ENCODE measurements at places on chromosomes 1 and 21.

- no peak for DNase-seq
These were observed 696 bp downstream of the LSS start for GRCh38 chr21:46227811-46228344.

DNA sequence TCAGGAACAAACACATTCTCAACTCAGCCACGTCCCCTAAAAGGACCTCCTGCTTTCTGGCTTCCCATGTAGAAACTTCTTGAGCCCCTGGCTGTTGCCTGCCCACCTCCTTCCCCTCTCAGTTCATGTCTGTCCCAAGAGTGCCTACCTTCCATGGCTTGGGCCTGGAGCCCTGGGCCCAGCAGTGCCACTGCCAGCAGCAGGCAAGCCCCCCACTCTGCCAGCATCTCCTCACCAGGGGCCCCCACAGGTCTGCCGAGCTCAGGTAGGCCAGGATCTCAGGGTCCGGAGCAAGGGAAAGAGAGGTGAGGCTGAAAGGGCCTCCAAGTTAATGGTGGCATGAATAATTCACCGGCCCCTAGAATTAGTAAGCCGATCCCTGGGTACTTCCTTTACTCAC, at the start of gene CDCP2:
Gene CDCP2, minus strand, starts transcription at position 305 of the 400 bp plus-strand sequence. Its CDS starts 78 bp downstream, at position 227.
- no peak for DNase-seq

DNA sequence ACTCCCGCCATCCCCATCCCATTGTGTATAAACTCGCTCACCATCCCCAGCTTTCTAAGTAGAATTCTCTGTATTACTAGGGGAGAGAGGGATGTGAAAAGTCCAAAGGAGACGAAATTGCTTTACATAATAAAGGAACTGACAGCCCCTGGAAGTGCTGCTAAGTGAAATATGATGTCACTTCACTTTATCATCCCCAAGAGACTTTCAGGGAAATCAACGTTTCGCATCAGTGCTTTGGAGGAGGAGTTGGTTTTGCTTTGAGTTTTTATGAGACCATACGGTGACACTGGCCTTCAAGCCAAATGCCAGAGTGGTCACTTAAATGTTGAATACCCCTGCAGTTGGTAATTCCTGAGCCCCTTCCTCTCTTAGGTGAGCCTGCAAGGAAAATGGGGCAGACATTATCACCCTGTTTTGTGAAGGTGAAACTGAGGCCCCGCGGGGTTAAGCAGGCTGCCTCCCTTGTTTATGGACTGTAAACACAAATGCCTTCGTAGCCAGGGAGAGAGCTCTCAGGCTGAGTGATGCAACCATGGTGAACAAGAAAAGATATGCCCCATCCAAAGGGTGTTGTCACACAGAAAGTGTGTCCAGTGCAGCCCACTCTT, 58.4 kb upstream of the KAZN start:
- peak; percentile 95 for DNase-seq

DNA sequence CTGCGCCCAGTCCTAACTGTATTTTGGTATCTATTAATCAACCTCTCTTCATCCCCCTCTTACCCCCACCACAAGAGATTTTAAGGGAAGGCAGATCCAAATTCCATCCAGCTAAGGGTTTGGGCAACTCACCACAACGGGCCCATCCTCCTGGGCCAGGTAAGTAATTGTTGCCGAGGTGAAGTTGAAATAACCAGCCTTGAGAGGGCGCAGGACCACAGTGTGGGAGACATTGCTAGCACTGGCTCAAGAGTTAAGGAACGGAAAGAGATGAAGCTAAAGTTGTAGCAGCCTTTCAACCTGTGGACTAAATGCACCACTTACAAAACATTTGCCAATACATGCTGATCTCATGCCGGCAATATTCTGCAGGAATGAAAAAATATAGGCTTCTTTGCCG, 5.9 kb downstream of the SSR2 start:
- DNase-seq: no peak

- DNase-seq: no peak
These were observed 579.6 kb upstream of the ZRANB2 start for GRCh38 chr1:71660411-71660810.

DNA sequence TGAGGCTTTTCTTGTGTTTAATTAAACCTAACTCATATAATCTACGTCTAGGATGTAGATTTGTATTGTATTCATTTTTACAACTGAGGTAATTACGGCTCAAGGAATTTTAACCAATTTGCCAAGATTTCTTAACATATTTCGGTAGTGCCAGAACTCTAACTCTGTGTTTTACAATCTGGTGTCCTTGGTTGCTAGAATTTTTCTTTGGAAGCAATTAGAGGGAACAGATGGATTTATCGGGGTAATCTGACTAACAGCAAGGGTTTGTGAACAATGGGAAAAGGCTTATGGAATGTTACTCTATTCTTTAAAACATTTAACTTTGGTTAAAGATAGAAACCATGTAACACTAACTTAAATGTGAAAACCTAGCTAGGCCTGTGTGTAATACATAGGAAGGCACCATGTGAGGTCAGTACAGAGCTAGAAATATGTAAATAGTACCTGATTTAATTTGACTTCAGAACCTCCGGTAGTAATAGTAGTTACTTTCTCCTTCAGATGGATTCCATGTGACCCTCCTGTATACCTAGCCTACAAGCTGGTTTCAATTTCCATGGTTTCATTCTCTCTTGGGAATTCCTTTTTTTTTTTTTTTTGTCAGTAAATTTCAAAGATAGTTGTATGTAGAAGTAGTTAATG, 1.2 kb downstream of the MTF2 start:
- peak; percentile 74 for DNase-seq

DNA sequence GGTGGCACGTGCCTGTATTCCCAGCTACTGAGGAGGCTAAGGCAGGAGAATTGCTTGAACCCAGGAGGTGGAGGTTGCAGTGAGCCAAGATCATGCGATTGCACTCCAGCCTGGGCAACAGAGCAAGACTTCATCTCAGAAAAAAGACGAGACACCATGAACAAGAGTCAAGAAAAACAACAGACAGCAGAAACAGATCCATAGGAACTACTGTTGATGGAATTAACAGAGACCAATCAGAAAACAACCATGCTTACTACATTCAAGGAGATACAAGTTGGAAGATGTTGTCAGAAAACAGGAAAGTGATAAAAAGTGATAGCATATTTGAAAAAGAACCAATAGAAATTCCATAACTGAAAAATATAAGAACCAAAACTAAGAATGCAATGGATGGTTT, 19.3 kb upstream of the OTUD3 start:
- no peak for DNase-seq

DNA sequence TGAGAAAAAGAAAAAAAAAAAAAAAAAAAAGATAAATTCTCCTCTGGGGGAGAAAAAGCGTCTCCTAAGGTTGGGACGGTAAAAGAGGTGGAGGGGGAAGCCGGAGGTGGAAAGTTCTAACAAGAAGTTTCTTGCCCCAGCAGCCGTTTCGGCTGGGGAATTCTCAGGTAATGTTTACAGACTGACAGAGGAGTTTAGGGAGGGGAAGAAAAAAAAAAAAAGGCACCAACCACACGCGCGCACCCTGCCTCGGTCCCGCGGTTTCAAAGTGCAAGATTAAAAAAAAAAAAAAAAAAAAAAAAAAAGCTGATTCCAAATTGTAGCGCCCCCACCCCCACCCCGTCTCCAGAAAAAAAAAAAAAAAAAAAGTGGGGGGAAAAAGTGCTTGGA, 504 bp downstream of the DHRS3 start:
- peak; percentile 29 for DNase-seq

- DNase-seq: no peak
These were observed 264.4 kb upstream of the NRIP1 start for GRCh38 chr21:15329191-15329590.

- no peak for DNase-seq
These were observed 113.9 kb upstream of the USP24 start for GRCh38 chr1:55329091-55329490.

- no peak for DNase-seq
These were observed 3.1 kb downstream of the ACTA1 start for GRCh38 chr1:229430761-229431283.

- no peak for DNase-seq
These were observed 63.8 kb downstream of the LAMC1 start for GRCh38 chr1:183087001-183087400.

- peak; percentile 80 for DNase-seq
These were observed at the start of gene PROX1 for GRCh38 chr1:213987927-213988506. Gene PROX1 (plus strand): TSS chr1:213987973. CDS start chr1:213996536, 8,563 bp downstream.

DNA sequence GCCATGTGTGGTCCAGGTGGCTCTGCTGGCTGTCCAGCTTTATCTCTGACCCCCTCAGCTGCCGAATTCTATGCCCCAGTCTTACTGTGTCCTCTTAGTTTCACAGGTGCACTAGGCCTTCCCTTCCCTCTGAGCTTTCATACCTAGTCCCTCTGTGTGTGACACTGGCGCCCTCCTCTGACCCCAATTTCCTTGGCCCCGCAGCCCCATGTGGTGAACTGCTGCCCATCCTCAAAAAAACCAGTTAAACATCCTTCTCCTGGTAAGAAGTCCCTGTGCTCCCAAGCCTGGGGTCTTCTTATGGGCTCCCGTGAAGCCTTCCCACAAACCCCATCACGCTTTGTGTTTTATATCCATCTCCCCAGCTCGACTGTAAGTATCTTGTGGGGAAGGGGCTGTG, 93.9 kb upstream of the TSPAN2 start:
- DNase-seq: no peak

DNA sequence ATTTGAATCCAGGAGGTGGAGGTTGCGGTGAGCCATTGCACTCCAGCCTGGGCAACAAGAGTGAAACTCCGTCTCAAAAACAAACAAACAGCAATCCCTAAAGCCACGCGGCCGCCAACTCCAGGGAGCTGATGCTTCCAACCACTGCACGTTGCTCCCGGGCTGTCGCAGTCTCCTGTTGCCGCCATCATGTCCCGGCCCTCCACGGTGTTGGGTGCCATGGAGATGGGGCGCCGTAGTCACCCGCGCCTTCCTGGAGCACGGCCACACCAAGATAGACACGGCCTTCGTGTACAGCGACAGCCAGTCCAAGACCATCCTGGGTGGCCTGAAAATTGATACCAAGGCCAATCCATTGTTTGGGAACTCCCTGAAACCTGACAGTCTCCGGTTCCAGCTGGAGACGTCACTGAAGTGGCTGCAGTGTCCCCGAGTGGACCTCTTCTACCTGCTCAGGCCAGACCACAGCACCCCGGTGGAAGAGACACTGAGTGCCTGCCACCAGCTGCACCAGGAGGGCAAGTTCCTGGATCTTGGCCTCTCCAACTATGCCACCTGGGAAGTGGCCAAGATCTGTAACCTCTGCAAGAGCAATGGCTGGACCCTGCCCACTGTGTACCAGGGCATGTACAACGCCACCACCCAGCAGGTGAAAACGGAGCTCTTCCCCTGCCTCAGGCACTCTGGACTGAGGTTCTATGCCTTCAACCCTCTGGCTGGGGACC, 32.6 kb downstream of the SLC16A1 start:
- DNase-seq: no peak

GRCh38 chr1:34825455-34826091, 32.8 kb downstream of the GJA4 start:
- no peak for DNase-seq

GRCh38 chr1:201703621-201704438, 125.1 kb upstream of the IPO9 start:
- peak; percentile 24 for DNase-seq

GRCh38 chr1:31689854-31690253, 14.0 kb downstream of the COL16A1 start:
- no peak for DNase-seq

GRCh38 chr1:154729577-154729976, 121.6 kb upstream of the ADAR start:
- DNase-seq: no peak

DNA sequence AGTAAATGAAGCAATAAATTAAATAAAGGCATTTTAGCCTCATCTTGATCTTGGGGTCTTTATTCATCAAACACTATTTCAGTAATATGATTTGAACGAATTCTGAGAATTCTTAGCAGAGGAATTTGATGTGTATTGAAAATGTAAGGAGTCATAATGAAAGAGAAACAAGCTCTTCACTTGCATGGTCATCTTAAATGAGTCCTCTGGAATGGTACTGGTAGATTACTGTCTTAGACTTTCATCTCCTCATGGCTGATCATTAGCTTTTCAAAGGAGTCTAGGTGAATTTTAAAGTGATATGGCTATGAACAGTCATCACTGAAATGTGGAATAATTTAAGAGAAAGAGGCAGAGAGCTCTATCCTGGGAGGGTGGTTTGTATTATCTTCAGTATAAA, 30.0 kb downstream of the PRRC2C start:
- DNase-seq: no peak

- no peak for DNase-seq
These were observed 41.3 kb upstream of the CFHR3 start for GRCh38 chr1:196733091-196733970.

- DNase-seq: no peak
These were observed 7.7 kb upstream of the LAMB3 start for GRCh38 chr1:209659909-209660308.

GRCh38 chr1:46522184-46522968, 29.1 kb downstream of the KNCN start:
- no peak for DNase-seq

DNA sequence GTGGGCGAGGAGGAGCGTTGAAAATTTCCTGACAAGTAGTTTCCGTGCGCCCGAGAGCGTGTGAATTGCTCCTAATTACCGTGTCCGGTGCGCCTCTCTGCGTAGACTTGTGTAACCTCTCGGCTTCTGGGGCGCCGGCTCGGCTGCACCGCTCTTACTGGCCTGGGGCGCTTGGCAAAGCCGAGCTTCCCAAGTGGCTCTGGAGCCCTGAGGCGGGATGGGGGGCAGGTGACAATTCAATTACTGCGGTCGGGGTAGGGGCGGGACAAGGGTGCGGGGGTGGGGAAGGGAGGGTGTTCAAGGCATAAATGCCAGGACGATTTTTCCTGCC, 392 bp upstream of the DMRTA2 start:
- peak; percentile 63 for DNase-seq

- DNase-seq: no peak
These were observed 20.6 kb upstream of the H6PD start for GRCh38 chr1:9213956-9214355.

- DNase-seq: no peak
These were observed 561.9 kb upstream of the ADGRL4 start for GRCh38 chr1:79568411-79568810.

- DNase-seq: no peak
These were observed 64.4 kb upstream of the NEK2 start for GRCh38 chr1:211739671-211740411.

DNA sequence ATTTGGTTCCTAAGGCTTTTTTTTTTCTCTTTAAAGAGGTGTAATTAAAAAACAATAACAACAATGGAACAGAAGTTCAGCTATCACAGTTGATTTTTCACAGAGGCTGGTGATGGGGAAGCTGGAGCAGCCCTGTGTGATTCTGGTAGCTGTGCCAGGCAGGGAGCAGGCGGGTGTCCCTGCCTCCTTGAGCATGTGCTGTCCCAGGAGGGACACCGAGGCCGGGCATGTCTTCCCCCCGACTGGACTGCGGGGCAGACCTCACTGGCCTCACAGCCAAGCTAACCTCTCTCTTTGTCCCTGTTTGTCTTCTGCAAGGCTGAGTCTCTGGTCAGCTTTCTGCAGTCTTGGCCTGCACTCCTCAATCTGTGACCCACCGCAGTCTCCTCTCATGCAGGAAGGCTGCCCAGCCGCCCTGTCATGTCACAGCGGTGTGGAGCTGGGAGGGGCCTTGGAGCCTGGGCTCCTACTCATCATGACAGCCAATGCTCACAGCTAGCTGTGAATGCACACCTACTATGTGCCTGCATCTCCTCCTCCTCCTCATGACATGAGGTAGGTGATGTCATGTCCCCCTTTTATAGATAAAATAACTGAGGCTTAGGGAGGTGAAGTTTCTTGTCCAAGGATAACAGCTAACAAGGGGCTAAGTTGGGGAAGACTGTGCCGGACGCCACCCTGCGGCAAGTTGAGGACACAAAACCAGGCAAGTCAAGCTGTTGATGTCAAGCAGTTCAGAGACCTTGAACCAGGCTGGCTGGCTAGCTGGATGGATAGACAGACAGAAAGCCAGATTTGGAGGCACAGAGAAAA, 10.3 kb upstream of the ACTL8 start:
- no peak for DNase-seq

- DNase-seq: no peak
These were observed 14.3 kb downstream of the TRIM11 start for GRCh38 chr1:228392111-228392936.
